ENCODE measurements at places on chromosomes 16 and 17. TPM values are rescaled to one million over a fixed set of nuclear protein-coding genes. Genes with fewer than 3 reads are reported as not detected.

SLFN12L gene
- 59.0 TPM for total RNA-seq

NEUROD2 gene
- total RNA-seq: not detected

SLC13A5 gene
- total RNA-seq: 0.22 TPM

SAMD14 gene
- 3.3 TPM for total RNA-seq

KLHL10 gene
- not detected for total RNA-seq

RILP gene
- total RNA-seq: 3.4 TPM

TRIM72 gene
- total RNA-seq: 0.05 TPM

ACE gene
- total RNA-seq: 2.5 TPM

GRCh38 chr17:34173241-34173640, 81.8 kb upstream of the CCL2 start:
- DNase-seq: no peak

DNA sequence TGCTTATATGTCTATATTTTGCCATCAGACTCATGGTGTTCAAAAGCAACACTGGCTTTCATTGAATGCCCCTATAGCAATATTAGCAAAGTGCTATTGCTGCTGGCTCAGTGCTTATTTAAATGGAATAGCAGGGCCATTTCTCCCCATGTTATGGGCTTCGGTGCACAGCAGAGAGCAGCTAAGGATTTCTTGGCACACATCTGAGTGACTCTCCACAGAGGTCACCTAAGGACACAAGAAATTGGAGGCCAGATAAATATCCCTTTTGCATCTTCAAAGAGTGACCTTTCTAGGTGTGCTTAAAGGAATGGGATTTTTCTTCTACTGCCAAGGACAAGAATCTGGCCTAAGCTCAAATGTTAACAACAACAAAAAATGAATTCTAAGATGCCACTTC, 751.8 kb downstream of the CDH11 start:
- DNase-seq: no peak

DNA sequence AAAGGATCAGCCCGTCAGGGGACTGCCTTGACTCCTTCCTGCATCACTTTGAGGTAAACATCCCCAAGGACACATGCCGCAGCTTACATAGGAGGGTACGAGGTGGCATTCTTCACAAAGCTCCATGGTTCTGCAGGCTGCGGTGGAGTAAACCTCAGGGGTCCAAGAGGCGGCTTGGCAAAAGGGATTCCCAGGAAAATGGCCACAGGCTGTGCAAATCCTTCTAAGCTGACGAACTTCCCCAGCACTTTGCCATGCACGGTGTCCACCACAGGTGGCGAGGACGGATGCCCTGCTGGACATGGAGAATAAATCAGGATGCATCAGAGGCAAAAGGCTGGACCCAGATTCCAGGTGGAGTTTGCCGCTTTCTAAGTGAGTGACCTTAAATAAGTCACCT, 4.2 kb downstream of the CES1 start:
- no peak for DNase-seq

- no peak for DNase-seq
Measured at GRCh38 chr16:543301-544164, 16.0 kb downstream of the CAPN15 start.

- no peak for DNase-seq
Measured at GRCh38 chr16:70152578-70153302, 20.8 kb upstream of the CLEC18C start.

DNA sequence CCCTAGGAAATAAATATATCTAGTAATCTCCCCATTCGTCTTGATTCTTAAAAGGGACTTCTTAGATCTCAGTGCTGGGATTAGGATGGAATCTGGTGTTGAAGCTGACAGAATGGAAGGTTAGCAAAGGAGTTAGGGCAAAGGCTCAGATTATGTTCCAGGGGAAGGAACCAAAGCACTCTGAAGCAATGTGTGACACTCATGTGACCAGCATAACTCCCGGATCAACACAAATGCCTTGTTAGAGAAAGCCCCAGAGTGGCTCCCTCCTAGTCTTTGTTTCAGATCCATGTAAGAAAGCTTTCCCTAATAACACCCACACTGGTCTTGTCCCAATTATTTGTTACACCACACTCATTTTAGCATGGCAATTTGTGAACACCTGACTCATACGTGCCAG, 62.6 kb upstream of the ERN1 start:
- no peak for DNase-seq

GRCh38 chr16:49348408-49349176, 25.0 kb upstream of the C16orf78 start:
- DNase-seq: no peak

- DNase-seq: no peak
Measured at GRCh38 chr17:2237521-2237921, 66.1 kb downstream of the SMG6 start.

DNA sequence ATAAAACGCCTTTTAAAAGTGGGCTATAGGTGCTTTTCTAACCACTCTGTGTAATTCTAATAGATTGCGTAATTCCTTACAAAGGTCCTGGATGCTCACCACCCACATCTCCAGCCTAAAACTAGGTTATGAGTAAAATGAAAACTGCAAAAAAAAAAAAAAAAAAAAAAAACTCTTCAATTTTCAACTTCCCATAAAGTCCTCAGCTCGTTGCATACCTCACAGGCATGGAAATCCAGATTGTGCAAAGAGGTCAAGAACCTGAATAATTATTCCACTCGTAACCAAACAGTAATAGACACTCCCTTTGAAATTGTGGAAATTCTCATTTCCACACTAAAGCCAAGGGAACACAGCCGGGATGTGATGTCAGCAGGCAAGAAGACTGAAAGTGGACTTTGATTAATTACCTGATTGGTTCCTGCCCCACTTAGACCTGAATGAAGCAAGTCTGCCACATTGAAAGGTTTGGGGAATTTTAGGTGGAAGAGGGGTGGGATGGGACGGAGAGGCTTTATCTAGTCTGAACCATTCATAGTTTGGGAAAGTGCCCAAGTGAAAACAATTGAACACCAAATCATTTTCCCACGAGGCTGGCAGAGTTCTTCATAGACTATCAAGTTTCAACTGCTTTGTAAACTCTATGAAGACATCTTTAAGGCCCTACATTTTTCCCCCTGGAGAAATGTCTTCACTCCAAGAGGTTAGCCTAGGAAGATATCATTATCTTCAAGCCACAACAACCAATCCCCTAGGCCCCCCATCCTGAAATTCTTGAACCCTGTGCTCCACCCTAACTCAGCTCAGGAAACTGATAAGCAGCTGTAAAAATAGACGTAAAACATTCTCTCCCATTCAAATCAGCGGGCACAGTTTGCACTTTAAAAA, 49.1 kb upstream of the TANC2 start:
- DNase-seq: no peak

GRCh38 chr17:50094243-50094752, 853 bp upstream of the PDK2 start:
- peak; percentile 90 for DNase-seq

GRCh38 chr16:54342966-54343365, 56.4 kb upstream of the IRX3 start:
- no peak for DNase-seq

- peak; percentile 95 for DNase-seq
Measured at GRCh38 chr16:67892899-67893742, at the start of gene PSKH1. Gene PSKH1 (plus strand): TSS chr16:67893254. CDS start chr16:67908750, 15,496 bp downstream.

GRCh38 chr16:14438256-14438655, 191.8 kb downstream of the PARN start:
- DNase-seq: no peak

DNA sequence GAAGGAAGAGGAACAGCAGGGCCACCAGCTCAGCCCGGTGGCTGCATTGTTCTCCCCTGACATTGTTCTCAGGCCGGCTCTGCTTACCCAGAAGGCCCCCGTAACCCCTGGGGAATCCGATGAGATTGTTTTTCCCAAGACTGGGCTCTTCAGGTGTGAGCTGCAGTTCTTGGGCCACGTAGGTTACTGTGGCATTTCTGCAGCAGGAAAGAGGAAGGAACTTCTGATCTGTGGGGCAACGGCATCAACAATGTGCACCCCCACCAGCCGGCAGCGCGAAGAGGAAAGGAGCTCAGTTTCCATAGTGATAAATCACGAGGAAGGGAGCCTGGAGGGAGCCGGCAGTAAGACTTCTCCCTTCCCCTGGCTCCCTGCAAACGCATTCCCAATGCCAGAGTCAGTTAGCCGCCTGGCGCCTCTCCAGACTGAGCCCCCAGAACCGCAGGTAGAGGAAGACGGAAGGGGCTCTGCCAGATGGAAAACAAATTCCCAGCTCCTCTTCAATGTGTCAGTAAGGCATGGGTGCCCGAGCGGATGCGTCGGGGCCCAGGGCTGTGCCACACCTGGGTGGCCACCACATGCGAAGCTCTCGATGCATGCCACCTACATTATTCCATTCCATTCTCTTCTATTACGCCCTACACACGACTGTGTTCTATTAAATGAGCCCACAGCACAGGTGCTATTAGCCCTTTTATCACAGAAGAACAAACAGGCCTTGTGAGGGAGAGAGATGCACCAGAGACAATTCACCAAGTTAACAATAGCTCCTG, 21.5 kb upstream of the PECAM1 start:
- no peak for DNase-seq

GRCh38 chr16:4790871-4791270, 2.7 kb upstream of the SEPTIN12 start:
- DNase-seq: no peak

- DNase-seq: peak; percentile 36
Measured at GRCh38 chr16:69566240-69566980, 644 bp downstream of the NFAT5 start.

DNA sequence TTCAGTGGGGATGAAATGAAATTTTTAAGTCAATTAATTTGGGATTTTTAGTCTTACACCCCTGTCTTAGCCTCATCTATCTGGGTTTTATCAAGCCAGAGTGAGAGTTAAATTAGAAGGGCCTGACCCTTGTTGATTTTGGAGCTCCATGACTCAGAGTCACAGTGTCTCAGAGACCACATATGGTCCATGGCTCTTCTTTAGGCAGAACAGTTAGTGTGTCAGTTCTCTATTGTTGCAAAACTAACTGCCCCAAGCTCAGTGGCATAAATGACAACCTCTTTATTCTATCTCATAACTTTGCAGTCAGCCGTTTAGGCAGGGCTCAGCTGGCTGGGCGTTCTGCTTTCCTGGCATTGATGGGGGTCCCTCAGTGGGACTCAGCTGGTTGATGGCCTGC, 44.7 kb downstream of the IRF8 start:
- DNase-seq: no peak

DNA sequence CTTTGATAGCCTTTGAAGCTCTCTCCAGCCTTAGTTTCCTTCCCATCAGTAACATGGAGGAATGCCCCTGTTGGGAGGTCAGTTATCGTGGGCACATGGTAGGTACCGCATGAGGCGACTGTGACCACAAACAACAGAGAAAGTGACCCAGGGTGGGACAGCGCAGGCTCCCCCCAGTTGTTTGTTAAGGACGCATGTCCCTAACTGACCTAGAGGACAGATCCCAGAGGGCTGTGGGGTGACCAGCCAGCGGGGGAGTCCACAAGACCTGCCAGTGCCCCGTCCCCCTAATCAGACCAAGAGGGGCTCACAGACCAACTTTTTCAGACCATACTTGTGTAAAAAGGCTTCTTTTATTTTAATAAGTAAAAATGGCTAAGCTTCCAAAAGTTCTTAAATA, 22.3 kb downstream of the KATNB1 start:
- DNase-seq: no peak

DNA sequence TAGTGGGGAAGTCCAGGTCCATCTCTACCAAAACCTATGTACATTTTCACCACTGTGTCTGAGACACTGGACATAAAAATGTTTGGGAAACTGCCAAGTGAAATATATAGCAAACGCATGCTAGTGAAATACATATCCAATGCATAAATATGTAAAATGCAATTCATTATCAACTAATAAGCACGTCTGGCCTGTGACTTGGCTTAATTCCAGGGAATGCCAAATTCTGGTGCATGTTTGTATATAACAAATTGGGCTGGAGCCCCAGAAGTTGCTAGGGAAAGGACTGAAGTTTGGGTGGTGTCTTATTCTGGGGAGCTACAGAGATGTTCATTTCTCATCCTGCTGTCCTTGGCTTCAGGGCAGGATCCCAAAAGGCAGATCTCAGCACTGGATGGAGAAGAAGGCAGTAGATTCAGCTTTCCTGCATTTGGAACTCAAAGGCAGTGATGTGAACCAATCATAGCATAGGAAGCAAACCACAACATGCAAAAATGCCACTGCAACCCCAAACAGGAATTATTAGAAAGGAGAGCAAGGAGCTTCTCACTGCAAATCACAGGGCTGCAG, 184.3 kb downstream of the HS3ST3A1 start:
- no peak for DNase-seq

- DNase-seq: no peak
Measured at GRCh38 chr16:79186196-79186595, 414.3 kb downstream of the MAF start.

- DNase-seq: peak; percentile 40
Measured at GRCh38 chr17:47895347-47895855, 635 bp upstream of the SP2 start.
